ENCODE measurements at places on chromosomes 1 and 21. TPM values are rescaled to one million over a fixed set of nuclear protein-coding genes. Genes with fewer than 3 reads are reported as not detected.

DNA sequence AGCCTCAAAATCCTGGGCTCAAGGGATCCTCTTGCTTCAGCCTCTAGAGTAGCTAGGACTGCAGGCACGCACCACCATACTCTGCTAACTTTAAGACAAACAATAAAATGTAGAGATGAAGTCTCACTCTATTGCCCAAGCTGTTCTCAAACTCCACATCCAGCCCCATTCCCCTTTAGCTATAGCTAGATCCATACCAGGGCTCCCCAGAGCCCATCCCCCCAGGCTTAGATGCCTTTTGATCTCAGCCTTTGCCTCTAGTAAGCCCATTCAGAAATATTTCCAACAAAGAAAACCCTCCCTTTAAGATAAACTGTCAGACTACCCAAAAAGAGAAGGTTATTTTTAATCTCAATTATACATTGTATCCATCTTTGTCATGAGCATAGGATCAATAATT lies 325.4 kb downstream of the CHRM3 start:
- H3K36me3 ChIP-seq, result no peaks in the 10 kb centered on the region
- no peak overlapping the region for H3K27ac ChIP-seq
- H3K4me1 ChIP-seq, result peaks cover 42% of the 10 kb centered on the region
- H3K27me3 ChIP-seq, result no peaks in the 10 kb centered on the region
- peak; percentile 18 for DNase-seq

DNA sequence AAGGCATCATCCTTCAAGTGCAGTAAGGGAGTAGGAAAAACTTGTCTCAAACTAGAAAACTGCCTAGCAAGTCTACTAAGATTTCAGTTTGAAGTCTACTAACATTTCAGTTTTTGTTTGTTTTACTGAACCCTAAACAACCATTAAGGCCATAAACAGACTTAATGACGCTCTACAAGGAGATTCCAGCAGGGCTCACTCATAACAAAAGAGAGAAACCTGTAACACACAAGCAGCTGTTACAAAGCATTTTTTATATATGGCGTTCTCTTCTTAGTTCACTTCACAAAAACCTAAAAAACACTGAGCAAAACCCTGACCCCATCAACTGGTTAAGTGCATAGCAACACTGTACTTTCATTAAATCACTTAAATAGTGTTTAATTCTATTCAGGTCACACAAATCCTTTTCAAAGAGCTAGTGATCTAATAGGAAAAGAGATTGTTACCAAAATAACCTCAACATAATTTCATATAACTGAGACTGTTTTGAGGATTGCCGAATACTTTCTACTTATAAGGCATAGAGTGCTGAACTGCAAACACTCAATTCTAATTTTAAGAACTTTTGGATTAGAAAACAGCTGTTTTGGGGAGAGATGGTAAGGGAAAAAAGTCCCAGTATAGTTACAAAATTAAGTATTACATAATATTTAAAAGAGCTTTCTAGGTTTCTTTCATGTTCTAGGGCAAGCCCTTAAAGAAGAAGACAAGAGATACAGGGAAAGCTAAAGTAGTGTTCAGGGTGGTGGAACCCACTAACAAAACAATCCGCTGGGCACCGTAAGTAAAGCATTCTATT lies 1.4 kb downstream of the B3GALNT2 start:
- H3K36me3 ChIP-seq, result no peaks in the 10 kb centered on the region
- peak overlapping the region; percentile 94 for H3K4me3 ChIP-seq
- peak overlapping the region; percentile 97 for H3K27ac ChIP-seq
- no peaks in the 10 kb centered on the region for H3K27me3 ChIP-seq
- peaks cover 23% of the 10 kb centered on the region for H3K4me1 ChIP-seq

NHLH2 gene
- 1.8 TPM for total RNA-seq

DNA sequence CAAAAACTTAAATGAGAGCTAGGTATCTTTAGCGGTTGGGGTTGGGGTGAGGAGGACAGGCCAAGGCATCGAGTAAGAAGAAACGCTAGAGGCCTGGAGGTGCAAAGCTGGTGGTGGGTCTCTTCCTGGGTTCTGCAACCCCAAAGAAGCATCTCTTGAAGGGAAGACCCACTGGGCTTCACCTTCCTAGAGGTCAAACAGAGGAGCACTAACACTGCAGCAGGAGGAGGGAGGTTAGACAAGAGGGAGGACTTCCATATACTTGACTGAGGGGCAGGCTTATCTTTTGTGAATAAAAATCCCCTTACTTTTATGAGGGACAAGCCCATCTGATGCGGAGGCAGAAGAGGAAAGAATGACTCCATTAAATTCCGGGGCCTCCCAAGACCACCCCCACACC lies 2.5 kb downstream of the MEX3A start:
- H3K4me1 ChIP-seq, result peaks cover 70% of the 10 kb centered on the region
- peaks cover 8% of the 10 kb centered on the region for H3K36me3 ChIP-seq
- H3K27me3 ChIP-seq, result no peaks in the 10 kb centered on the region
- peak overlapping the region; percentile 96 for H3K4me3 ChIP-seq
- H3K27ac ChIP-seq, result 0 out of 2 replicates have a peak overlapping the region, but pooled peaks have one; percentile 48

DNA sequence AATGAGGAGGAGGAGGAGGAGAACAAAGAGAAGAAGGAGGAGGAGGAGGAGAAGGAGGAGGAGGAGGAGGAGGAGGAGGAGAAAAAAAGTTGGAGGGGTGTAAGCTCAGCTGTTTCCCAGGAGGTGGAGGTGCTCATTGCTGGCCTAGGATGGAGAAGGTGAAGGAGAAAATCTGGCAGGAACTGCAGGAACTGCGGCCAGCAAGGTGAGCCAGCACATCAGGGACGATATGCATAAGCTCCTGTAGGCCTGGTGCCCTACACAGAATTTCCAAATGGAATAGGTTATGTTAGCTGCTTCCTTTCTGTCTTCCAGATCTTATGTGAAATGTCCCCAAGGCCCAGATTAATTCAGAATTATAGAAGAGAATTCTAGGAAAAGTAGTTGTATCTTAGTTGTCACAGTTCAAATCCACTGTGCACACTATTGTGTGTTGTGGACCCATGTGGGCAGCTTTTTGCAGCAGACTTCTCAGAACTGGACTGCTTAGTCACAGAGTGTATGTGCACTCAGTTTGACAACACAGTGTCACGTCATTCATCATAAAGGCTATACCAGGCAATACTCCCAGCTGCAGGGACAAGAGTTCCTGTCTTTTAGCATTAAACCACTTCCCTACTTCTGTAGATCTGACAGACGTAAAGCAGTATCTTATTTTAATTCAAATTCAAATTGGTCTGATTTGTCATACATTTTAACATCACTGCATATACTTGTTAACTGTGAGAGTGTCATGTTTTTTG lies 303.7 kb downstream of the HLX start:
- H3K36me3 ChIP-seq, result no peaks in the 10 kb centered on the region
- H3K27ac ChIP-seq, result no peak overlapping the region
- H3K4me3 ChIP-seq, result no peak overlapping the region
- H3K27me3 ChIP-seq, result no peaks in the 10 kb centered on the region

Data from WTC11 (cell line).